T-helper 9 cell (primary cell): ENCODE measurements at places on chromosomes 3 and 15.
A peak's percentile ranks its signal among the peaks of the same experiment; 100 is the strongest.

DNA sequence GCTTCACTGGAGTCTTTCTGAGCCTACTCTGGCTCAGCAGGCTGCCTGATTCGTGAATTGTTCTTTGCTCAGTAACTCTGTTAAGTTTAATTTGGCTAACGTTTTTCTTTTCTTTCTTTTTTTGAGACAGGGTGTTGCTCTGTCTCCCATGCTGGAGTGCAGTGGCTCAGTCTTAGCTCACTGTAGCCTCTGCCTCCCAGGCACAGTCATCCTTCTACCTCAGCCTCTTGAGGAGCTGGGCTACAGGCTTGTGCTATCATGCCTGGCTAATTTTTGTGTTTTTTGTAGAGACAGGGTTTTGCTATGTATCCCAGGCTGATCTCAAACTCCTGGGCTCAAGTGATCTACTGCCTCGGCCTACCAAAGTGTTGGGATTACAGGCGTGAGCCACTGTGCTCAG, 165.0 kb downstream of the PEX5L start:
- DNase-seq, result no peak

GRCh38 chr3:128923576-128923975, 44.2 kb downstream of the ACAD9 start:
- DNase-seq, result no peak

DNA sequence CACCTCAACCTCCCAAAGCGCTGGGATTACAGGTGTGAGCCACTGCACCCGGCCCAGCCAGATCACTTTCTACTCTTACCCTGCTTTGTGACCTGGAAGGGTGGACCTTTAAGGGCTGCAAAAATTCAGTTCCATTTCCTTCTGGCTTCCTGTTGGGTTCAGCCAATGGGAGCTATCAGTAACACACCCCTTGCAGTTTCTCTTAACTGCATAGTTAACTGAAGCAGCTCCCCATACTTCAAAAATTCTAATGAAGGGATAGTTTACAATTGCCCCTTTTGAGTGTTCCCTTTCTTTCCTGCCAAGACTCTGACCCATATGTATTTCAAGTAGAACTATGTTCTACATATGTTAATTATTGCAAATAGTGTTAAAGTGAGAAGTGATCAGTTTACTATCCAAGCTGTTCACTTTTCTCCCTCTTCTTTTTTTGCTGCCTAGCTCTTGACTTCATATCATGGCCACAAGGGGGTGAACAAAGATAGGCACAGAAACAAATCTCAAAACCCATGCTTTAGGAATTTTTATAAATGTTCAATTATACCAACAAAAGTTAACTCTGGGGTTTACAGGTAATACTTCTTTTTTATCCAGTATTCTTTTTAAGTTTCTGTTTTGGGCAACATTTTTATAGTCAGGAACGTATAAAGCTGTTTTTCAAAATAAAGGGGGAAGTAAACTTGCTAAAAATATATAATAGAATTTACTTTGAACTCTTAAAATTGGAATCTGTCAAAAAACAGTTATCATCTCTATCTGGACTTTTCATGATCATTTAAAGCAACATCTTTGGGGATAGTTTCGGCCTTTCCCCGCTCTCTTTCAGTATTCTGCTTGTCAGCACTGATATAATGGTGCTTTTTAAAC, 8.1 kb downstream of the PGBD4 start:
- no peak for DNase-seq

DNA sequence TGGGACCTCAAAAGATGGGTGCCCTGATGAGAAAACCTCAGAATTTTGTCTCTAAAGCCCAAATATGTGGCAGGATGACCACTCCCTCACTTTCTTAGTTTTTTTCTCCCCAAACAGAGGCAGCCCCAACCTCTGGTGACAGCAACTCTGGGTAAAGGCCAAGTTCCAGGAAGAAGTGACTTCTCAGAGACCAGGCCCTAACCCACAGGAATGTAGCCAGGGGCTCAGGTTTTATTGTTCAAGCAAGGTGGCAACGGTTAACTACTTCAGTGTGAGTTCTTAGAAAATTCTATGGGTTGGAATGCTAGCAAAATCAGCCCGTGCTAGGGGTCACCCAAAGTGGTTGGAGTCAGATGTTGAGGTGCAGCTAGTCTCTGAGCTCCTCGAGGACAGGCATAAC, 5.1 kb upstream of the DNAJA4 start:
- no peak for DNase-seq

- no peak for DNase-seq
These were observed 742.4 kb downstream of the NAALADL2 start for GRCh38 chr3:175601521-175601920.

DNA sequence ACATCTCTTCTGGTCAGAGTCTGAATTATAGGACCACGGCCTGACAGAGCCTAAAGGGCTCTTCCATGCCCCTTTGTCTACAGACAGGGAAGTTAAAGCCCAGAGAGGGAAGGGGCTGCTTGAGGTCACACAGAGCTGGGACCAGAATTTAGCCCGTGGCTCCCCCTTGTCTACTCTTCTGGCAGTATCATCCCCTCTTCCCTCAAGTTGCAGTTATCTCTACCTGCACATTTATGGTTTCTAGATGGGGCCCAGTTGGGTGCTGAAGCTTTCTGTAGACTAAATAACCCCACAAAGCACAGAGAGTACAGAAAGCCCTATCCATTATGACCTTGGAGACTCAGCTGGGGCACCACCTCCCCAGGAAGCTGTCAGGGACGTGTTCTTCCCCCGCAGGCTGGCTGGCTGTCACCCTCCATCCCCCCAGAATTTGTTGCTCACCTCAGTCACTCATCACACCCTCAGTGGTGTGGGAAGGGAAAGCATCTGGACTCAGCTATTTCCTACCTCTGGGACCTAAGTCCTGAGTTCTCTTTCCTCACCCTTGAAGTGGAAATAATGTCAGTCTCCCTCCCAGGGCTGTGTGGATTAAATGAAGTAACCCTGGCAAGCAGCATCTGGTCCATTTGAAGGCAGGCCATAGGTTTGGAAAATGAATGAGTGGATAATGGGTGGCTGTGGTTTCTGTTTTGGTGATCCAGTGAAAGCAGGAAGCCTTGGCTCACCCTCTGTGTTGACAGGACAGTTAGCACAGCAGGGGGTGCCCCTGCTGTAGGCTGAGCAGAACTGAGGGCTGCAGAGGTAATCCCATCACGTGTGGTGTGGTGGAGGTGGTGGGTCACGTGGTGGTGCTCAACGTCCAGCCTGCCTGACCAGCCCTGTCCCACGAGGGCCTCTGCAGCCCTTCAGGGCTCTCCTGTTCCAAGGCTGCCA, 16.3 kb downstream of the ACOX2 start:
- no peak for DNase-seq

GRCh38 chr3:138940446-138940845, 6.5 kb downstream of the FOXL2 start:
- no peak for DNase-seq

DNA sequence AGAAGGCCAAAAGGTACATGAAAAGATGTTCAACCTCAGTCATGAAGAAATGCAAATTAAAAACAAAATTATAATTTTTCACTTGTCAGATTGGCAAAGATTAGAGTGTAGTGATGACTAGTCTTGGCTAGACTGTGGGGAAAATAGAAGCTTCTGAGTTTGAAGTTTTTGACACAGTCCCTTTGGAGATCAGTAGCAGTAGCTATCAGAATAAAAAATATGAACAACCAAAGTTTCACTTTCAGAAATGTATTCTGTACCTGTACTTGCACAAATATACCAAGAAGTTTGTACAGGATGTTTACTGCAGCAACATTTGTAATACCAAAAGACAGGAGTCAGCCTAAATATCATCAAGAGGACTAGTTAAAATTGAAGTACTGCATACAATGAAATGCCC, 14.1 kb downstream of the ATP2C1 start:
- no peak for DNase-seq

DNA sequence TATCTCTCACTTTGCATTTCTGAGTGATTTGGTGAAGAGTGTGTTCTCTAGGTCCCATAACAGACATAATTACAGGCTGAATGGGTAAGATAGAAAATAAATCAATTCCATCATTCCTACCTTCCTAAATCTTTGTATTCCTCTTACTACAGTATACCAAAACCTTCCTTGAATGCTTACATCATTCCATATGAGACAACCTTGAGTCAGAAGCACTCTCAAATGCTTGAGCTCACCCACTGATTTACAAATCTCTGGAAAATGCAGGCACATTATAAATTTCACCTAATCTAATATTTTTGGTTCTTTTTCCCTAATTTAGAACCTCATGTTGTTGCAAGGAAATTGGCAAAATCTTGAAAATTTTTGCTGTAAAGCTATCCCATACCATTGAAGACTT, 239.1 kb downstream of the CBLB start:
- DNase-seq, result no peak

DNA sequence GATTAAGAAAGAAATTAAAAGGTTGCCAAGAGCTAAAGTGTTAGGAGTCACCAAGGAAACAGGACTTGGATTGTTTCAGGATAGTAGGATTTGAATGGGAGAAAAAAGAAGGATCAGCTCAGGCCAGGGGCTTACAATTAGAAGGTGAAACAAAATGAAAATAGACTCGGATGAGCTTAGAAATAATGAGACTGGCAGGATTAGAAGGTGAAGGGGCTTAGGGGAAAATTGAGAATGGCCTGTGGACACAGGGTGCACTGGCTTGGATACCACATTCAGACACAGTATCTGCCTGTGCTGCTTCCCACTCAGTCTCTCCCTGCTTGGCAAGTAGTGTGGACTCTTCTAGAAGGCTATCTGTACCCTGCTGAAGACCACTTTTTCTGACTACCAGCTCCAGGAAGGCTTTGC, 206.1 kb upstream of the ATP10A start:
- DNase-seq, result no peak

- no peak for DNase-seq
These were observed 54.2 kb upstream of the PIK3R4 start for GRCh38 chr3:130800829-130801228.

GRCh38 chr3:140363801-140364200, 314.1 kb upstream of the TRIM42 start:
- no peak for DNase-seq

DNA sequence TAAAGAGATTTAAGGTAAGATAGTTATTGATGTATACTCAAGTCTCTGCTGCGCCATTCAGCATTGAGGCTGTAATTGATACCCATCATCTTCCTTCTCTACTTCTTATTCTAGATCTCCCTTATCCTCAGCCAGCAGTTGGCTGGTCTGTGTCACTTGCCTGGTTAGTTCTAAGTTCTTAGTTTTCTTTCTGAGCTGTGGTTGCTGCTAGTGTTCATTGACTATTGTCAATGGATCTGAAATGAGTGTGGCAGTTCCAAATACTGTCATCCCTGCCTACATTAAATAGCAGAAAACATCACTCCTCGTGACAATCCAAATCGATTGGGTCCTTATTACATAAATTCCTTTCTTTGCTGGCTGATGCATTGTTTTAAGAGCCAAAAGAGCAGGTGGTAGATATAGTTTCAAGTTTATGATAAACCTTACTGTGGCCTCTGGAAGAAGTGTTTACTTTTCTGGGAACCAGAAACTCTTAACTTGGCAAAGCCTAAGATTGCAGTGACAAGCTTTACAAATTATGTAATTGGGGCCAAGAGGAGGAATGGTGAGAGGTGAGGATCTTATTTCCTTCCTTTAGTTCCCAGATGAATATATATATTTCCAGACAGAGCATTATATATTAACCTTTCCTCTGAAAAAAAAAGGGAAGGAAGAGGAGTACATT, 168.0 kb downstream of the GMNC start:
- no peak for DNase-seq

DNA sequence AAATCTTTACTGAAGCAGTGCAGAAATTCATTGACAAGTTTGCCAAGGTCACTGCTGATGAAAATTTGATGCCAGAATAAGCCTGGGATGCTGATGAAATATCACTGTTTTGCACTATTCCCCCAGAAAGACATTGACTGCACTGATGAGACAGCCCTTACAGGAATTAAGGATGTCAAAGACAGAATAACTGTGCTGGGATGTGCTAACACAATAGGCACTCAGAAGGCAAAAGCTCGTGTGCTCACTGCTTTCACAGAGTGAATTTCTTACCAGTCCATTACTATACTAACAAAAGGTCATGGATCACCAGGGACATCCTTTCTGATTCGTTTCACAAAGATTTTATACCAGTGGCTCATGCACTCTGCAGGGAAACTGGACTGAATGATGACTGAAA, 69.4 kb downstream of the MCF2L2 start:
- no peak for DNase-seq

GRCh38 chr3:132784502-132785025, 62.4 kb upstream of the NPHP3 start:
- no peak for DNase-seq

- DNase-seq, result peak; percentile 53
These were observed 1.1 kb downstream of the HHATL start for GRCh38 chr3:42701371-42702065.

DNA sequence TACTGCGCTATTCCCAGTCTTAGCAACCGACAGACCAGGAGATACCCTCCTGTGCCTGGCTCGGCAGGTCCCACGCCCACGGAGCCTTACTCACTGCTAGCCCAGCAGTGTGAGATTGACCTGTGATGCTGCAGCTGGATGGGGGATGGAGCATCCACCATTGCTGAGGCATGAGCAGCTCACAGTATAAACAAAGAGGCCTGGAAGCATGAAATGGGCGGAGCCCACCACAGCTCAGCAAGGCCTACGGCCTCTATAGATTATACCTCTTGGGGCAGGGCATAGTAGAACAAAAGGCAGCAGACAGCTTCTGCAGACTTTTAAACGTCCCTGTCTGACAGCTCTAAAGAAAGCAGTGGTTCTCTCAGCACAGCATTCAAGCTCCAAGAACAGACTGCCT, 160.3 kb downstream of the ANXA2 start:
- DNase-seq, result no peak

DNA sequence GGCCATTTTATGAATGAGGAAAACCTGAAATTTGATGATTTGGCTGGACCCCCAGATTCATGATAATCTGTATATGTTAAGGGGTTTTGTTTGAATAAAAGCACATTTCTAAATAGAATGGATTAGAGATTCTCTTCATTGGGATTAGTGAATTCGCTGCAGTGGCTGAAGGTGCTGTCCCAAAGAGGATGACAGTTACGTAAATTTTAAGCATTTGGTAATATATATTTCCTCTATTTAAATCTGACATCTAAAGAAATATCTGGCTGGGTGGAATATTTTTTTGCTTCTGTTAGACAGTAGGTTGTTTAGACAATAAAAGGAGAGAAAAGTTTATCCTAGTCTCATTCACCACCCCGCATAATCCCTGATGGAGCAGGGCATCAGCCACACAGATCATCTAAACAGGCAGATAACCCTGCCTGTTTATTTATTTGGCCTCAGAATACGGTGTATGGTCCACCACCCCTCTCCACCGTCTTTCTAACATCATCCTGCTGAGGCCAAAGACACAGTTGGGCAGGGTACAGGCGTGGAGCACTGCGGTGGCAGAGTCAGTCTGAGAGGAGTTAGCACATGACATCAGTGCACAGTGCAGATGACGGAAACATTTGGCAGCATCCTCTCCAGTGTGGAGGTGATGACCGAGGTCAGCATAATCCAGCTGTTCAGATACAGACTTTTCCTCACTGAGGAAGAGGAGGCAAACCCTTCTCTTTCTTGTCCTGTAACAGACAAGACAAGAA, 20.4 kb upstream of the NFKBIZ start:
- DNase-seq, result peak; percentile 35

GRCh38 chr3:193400304-193400703, 21.8 kb upstream of the ATP13A5 start:
- no peak for DNase-seq
